D341Med (cell line): ENCODE measurements at places on chromosomes 5 and 9.

DNA sequence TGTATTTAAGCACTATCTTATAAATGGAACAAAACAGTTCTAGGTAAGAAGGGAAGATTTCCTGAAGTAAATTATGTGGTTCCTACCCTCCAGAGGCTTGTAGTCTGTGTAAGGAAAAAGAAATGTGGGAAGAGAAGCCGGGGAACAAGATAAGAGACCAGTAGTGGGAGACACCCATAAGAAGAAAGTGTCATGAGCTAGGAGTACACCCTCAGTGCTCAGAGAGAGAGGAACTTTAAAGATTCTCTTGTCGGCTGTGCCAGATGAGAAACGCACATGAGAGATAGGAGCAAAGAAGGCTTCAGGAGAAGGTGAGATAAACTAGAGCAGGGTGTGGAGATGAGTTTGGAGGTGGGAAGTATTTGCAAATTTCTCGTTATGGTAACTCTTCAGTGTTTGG, 18.1 kb downstream of the SLC36A1 start:
- DNase-seq, result no peak

GRCh38 chr5:143481697-143482531, 78.4 kb upstream of the NR3C1 start:
- no peak for DNase-seq

- DNase-seq, result no peak
These were observed 455.3 kb downstream of the RAB3C start for GRCh38 chr5:59037941-59038797.

DNA sequence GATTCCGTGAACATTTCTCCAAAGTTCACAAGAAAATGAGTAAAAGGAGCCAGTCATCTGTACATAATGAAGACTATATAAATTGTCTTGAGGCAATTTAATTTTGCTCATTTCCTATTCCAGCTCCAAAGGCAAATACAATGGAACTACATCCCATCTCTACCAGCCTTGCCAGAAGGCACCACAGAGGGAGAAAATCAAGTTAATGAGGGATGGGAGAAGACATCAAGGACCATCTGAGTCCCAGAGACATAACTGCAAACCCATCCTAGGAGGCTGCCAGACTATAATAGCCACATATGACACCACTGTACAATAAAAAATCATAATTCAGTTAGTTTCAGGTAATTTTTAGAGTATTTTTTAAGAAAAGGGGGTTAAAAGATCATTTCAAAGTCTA, 136.3 kb upstream of the RGMB start:
- no peak for DNase-seq

DNA sequence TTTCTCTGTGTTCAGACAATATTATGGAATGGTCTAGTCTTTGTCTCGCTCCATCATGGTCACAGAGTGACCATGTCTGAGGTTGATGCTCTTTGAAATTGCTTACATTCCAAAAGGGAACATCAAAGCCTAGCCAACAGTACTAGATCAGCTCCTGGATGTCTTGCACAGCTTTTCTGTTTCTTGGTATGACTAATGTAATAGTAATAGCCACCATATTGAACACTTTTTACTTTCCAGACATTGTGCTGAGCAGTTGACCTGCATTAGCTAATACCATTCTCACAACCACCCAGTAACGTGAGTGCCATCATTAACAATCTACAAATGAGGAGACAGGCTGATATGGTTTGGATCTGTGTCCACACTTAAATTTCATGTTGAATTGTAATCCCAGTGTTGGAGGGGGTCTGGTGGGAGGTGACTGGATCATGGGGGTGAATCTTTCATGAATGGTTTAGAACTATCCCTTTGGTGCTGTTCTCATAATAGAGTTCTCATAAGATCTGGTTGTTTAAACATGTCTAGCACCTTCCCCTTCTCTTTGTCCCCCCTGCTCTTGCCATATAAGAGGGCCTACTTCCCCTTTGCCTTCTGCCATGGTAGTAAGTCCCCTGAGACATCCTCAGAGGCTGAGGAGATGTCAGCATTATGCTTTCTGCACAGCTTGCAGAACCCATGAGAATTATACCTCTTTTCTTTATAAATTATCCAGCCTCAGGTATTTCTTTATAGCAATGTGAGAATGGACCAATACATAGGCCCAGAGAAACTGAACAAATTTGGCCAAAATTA, 577.5 kb upstream of the CLINT1 start:
- DNase-seq, result no peak

DNA sequence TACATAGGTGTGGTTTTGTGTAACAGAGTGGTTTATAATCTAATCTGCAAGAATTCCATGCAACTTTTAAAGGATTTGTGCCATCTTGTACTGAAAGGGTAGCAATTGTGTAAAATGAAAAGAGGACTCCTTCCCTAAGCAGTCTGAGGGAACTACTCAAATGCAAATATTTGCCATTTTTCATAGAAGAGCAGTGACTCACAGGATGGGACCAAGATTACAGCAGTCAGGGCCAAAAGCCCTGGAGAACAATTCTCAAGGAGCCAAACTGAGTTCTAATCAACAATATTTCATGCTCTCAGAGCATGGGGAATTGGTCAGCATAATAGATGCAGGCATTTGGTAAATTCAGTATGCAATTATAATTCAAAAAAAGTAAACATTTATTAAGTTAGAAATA, 495.8 kb downstream of the CHSY3 start:
- no peak for DNase-seq

- DNase-seq, result no peak
These were observed 99.1 kb upstream of the RUFY1 start for GRCh38 chr5:179451114-179451827.

DNA sequence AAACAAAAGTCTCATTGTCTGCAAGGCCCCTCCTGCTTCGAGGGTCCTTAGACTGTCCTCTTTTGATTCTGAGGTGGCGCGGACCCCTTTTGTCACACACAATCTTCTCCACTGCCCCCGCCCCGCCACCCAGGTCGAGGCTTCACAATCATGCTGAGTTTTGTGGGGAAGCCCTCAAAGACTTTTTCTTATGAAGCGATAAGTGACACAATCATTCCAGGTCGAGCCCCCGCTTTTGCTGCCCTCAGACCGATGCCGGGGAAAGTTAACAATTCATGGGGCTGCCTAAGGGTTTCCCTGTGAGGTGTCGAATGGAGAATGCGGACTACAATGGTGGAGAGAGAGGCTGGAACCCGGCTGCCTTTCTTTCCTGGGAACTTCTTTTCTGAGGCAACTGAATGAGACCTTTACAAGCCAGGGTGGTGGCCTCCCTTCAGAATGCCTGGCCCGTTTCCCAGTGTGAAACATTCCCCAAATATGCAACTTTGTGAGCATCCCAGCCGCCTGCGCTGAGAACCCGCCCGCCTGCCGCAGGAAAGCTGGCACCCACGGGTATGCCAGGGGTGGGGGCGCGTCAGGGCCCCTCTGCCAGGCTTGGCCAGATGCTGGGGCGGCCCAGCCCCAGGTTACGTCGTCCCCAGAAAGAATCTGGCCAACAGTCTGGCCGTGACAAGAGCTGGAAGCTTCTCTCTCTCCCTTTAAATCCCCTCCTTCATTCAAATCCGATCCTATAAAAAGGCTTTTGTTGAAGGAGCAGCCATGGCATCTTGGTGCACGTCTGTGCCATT, 71.9 kb downstream of the MAP1B start:
- no peak for DNase-seq
